Left ventricle myocardium inferior (tissue), 1 donor: ENCODE measurements at places on chromosomes 4 and X. TPM values are rescaled to one million over a fixed set of nuclear protein-coding genes. Genes with fewer than 3 reads are reported as not detected.

DNA sequence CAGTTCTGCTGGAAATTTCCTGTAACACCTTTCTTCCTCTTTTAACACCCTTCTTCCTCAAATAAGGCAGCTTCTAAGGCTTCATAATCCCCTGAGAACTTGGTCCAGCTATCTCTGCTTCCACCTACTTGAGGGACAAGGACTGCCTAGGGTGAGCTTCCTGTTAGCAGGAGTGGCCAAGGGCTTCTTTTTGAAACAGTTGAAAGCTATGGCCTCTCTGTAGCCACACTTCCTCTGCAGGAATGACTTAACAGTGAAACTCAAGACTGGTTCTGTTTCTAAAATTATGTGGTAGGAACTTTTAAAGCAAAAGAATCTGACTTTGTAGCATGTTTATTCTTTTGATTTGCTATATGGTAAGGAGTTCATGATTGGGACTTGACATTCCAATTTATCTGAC, 108.5 kb upstream of the WDR1 start:
- DNase-seq = no peak

- no peak for DNase-seq
Observed at GRCh38 chrX:9355739-9356138, 109.1 kb upstream of the TBL1X start.

DNA sequence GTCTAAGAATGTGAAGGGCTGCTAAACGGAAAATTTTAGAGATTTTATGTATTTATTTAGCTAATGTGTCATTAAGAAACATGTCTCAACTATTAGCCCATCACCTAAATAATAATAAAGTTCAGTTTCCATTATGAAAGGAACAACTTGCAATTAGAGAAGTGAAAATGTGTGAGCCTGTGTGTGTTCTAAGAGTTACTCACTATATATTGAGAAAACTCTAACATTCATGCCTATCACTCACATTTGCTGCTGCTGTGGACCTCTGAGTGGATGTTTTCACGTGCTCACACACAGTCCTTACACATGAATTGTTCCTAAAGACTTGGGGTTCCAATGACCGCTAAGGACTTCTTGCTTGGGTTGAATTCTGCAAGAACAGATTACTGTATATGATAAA, 364.0 kb downstream of the TMA16 start:
- DNase-seq = no peak

CT47A7 gene
- total RNA-seq = not detected

DNA sequence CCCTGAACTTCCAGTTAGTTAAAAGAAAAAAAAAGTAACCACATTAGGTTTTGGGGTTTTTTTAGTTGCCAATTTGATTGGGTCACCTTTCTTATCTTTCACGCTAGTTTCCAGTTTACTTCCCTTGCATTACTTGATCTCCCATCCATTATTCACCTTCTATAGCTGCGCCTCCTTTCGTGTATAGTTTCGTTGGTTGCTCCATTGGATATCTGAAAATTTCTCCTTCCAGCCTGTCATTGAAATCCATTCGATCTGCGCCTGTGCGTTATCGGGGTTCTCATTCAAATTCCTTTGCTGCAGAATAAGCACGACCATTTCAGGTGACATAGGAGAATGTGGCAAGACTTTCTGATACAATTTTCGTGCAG, 764 bp downstream of the TRAPPC11 start:
- no peak for DNase-seq

- DNase-seq = no peak
Observed at GRCh38 chrX:143754183-143754582, 33.6 kb upstream of the SPANXN2 start.

GCNA gene
- total RNA-seq = 1.4 TPM

GRCh38 chr4:89100853-89101252, 10.5 kb upstream of the TIGD2 start:
- no peak for DNase-seq

DNA sequence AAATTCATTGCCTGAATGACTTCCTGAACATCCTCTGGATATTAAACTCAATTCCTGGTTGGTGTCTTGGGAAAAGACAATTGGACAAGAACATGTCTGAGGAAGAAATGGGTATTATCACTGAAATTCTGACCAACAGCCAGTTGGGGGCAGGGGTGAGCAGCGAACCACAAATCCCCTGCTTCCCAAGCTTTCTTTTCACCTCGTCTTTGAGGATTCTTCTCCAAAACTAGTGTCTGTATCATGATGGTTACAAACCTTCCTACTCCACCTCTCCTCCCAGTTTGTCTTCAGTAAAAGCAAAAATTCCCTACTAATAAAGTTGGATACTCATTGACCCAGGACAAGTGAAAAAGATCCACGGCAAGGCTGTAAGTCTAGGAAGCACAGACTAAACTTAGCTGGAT, 48.3 kb upstream of the WDR1 start:
- no peak for DNase-seq

- DNase-seq = no peak
Observed at GRCh38 chr4:168514249-168514852, 17.5 kb downstream of the PALLD start.

DNA sequence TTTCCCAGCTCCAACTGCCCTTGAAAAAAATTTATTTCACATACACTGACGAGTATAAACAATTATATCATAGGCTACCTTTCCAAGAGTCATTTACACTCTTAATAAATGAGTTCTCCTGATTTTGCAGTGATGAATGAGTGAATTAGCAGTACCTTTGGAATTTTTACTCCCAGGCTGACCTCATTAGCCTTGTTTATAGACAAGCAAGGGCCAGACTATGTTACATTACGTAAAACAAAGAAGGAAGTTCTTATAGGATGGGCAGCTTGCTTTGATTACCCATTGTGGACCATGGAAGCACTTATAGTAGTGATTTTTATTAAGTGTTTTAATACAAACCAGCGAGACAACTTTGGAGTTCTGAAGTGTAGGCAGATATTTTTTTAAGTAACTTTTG, 112.9 kb upstream of the C1QTNF7 start:
- no peak for DNase-seq

GNRHR gene
- total RNA-seq = not detected

DNA sequence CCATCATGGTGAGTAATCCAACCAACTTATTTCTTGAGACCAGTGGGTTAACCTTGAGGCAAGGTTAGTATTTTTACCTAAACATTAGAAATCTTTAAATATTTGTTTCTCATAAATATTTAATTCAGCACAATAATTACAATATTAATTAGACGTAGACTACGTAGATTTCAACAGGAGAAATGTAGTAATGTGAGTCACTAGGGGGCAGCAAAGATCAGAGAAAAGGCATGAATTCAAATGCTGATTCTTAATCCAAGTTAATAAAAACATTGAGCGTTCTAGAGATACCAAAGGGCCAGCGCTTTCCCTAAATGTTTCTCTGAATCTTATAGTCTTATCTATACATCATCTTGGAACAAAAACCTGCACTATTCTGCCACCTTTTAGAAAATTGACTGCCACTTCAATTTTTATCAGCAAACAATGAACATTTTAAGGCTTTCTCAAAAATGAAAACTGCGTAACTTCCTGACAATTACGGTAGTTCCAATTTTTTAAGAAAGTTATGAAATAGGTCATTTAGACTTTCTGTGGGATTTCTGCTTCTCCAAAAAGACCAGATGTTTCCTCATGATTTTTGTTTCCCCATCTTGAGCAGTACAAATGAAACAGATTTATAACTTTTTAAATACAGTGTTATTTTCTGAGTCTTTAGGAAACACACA, 180.7 kb downstream of the GASK1B start:
- no peak for DNase-seq

DNA sequence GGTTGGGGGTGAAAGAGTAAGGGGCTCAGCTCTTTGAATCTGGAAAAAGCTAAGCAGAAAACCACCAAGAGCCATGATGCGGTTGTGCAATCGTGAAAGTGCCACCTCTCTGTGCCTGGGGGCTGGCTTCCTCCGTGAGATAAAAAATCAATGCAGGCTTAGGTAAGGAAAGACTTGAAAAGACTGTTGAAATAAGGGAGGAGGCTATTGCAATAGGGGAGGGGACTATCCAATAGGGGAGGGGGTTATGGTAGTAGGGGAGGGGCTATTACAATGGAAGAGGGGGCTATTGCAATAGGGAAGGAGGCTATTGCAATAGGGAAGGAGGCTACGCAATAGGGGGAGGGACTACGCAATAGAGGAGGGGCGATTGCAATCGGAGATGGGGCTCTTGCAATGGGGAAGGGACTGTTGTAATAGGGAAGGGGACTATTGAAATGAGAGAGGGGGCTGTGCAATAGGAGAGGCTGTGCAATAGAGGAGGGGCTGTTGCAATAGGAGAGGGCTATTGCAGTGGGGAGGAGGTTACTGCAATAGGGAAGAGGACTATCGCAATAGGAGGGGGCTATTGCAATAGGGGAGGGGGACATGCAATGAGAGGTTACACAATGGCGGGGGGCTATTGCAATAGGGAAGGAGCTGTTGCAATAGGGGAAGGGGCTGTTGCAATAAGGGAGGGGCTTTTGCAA, 162.3 kb upstream of the PSAPL1 start:
- no peak for DNase-seq

PWWP3B gene
- total RNA-seq = 15.5 TPM

DNA sequence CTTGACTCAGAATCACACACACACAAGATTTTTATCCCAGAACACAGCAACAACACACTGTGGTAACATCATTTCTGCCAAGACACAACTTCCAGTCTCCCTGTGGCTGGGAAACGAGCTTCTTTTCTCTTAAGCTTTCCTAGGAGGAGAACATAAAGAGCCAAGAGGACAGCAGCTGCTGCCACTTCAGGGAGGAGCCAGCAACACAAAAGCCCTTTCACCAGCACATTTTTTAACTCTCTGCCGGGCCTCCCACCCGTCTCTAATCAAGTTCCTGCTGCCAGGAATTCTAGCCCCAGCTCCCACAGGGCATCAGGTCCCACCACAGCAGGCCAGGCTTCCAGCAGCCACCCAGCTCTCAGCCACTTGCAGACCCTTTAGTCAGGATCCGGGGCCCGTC, 22.4 kb downstream of the FAT1 start:
- peak; percentile 38 for DNase-seq

PITX2 gene
- not detected for total RNA-seq

GRCh38 chr4:81687471-81687870, 215.8 kb upstream of the RASGEF1B start:
- no peak for DNase-seq

MGAT4D gene
- not detected for total RNA-seq

DNA sequence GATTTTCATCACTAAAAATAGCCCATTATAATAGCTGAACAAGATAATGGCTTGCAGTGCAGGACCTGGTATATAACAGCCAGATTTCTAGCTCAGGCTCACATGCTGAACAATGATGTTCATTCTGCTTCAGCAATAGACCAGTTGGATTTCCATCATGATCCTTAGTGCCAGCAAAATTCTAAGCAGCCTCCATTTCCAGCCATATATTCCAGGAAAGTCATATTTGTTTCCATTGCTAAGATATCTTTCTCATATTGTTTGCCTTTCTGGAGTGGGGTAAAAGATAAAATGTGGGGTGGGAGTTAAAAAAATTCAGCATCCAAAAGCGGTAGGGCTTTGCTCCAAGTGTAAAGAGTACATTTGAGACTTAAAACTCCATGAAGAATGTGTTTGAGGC, 2344.1 kb downstream of the PCDH7 start:
- no peak for DNase-seq
